ENCODE measurements at places on chromosomes 12 and 14.
A peak's percentile ranks its signal among the peaks of the same experiment; 100 is the strongest.

- DNase-seq, result no peak
Observed at GRCh38 chr12:51071663-51072062, 11.7 kb downstream of the CSRNP2 start.

- DNase-seq, result peak; percentile 61
Observed at GRCh38 chr14:91149462-91149861, 35.6 kb downstream of the DGLUCY start.

- DNase-seq, result no peak
Observed at GRCh38 chr12:94329366-94329765, 130.3 kb downstream of the CEP83 start.

DNA sequence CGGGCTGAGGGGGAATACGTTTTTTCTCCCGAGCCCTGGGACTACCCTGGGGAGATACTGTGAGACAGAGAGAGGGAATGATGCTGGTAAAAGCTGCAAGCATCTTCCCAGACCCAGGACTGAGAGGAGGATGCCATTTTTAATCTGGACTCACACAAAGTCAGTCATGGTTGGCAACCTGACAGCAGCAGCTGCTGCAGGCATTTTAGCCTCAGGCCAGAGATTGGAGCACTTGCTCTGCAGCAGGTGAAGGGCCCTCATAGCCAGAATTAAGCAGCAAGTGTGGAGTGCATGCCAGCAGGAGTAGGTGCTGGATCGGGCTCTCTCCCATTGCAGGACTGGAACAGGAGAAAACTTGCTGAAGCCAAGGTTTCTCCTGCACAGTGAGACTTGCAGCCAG is 361.1 kb upstream of the CLEC14A start:
- DNase-seq, result no peak

DNA sequence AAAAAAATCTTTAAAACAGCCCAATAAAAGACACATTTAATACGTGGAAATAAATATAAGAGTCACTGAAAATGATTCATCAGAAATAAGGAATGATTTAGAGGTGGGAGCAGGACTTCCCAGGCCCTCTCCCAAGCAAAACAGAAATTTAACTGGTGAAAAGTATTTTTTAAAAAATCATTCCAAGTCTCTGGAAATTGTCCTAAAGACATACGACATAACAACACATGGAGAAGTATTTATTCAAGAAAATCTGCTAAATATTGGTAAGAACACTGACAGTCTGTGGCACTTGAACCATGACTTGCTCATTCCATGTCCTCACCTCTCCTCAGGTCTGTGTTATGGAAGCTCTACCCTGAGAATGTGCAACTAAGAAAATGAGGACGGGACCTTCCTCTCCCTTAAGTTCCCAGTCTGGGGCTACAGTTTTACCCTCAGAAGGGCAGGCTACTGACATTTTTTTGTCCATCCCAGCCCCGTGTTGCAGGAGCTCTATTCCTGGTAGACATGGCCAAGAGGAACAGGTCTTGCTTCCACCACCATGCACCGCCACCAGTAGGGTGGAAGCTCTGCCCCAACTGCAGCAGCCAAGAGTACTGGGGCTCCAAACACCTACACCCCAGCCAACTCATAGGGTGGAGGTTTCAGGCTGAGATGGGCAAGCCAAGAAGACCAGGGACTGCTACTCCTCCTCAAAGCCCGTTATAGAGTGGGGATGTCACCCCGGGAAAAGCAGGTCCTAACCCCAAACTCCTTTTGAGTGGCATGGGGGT is 193.0 kb downstream of the CRADD start:
- no peak for DNase-seq

GRCh38 chr12:38555620-38556591 is 239.3 kb downstream of the ALG10B start:
- DNase-seq, result no peak

- DNase-seq, result no peak
Observed at GRCh38 chr12:80373666-80374065, 70.4 kb upstream of the PTPRQ start.

DNA sequence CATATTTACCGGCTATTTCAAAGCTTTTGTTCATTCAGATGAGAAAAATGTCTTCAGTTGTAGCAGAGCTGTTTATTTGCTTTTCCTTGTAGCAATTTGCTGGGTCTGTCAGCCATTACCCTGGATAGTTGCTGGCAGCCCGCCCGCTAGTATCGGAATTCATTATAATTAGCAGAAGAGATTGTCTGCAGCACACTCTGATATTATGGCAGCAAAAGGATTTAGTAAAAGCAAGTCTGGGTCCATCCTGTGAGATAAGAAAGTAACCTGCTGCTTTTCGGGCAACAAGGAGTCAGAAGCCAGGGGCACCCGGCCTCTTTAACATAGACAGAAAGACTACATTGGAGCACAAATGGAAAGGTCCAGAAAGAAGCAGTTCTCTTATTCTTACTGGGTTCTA is 6.1 kb upstream of the SLC35E3 start:
- DNase-seq, result no peak

- DNase-seq, result no peak
Observed at GRCh38 chr14:61472801-61473376, 151.5 kb downstream of the PRKCH start.

DNA sequence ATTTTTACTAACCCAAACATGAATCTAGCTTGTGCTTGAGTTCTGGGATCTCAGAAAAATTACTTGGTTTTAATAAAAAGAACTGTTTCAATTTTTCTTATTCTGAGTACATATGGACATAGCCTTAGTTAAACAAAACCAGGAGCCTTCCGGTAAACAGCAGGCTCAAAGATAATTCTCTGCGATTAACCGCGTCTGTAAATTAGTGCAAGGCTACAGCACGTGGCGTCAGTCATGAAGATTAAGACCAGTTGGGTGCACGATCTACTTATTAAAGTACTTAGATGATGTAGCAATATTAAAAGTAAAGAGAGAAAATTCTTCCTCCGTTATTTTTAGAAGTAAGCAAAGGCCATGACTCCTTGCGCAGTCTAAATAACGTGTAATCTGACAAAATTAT is 700 bp downstream of the KCNJ8 start:
- DNase-seq, result no peak

DNA sequence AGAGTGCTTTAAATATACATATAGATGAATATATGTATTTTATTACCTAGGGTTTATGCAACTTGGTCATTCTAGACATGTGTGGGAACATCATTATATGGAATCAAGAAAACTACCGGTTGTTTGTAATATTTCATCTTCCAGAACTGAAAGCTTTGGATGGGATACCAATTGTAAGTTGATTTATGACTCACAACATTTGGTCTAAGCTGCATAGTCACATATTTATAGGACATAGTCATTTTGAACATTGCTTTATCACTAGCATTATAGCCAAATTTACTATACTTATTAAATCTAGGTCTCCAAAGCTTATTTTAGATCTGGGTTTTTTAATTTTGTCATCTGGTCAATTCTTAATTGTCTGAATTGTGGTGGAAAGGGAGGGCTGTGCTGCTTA is 83.7 kb upstream of the PCNX4 start:
- no peak for DNase-seq

DNA sequence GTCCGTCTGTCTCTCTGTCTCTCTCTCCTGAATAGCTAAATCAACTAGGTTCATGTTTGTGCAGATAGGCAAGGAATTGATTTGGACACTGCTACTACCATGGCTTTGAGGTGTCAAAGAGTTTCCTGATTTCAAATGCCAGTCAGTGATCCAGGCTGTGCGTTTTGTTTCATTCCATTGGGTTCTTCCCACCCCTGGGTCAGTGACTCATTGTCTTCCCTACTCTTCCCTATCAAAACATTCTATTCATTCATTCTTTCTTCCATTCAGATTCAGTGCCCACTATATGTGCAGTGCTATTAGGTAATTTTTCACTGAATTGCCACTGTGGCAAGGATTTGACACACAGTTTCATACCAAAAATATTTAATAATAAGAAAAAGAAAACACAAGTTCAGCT is 50.4 kb downstream of the RPH3A start:
- DNase-seq, result no peak

DNA sequence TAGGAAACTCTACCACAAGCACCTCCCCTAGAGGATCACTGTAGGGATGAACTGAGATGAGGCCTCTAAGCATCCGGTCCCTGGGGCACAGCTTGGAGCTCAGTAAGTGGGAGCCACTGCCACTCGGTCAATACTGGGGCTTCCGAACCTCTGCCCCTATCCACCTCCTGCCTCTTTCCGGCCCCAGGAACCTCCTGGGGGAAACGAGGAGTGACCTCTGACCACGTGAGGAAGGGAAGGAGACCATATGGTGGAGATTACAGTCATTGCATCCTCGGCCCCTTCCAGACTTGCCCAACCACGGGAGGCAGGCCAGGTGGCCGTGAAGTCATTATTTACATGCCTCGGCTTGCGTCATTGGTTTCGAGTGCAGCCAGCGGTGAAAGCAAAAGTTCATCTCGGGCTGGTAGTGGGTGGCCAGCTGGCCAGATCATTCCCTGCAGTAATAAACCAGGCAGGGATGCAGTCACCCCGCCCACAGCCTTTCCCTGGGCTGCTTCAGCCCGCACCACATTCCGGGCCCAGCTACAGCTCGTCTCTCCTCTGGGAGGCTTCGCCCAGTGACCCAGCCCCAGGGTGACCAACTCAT is 65.4 kb downstream of the C14orf132 start:
- DNase-seq, result peak; percentile 79

- no peak for DNase-seq
Observed at GRCh38 chr14:64238631-64239030, 55.5 kb downstream of the ESR2 start.

DNA sequence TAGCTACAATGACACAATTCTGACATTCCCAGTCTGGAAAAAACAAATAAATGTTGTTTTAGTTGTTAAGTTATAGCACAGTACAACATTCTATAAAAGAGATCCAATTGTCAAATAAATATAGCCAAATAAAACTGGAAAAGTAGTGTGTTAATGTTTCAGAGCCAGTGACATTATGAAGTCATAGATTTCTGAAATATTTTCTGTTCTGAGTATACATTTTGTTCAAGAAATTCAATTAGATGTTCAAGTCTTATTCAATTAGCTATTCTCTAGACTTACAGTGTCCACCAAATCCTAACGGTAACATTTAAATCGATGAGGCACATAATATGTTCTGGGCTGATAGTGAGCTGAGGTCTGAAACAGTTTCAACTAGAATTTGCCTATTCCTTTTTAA is 196.1 kb upstream of the ABCD2 start:
- no peak for DNase-seq
